ENCODE measurements at places on chromosomes 4 and X.

- DNase-seq: no peak
These were observed 39.7 kb downstream of the ENPEP start for GRCh38 chr4:110515676-110516075.

DNA sequence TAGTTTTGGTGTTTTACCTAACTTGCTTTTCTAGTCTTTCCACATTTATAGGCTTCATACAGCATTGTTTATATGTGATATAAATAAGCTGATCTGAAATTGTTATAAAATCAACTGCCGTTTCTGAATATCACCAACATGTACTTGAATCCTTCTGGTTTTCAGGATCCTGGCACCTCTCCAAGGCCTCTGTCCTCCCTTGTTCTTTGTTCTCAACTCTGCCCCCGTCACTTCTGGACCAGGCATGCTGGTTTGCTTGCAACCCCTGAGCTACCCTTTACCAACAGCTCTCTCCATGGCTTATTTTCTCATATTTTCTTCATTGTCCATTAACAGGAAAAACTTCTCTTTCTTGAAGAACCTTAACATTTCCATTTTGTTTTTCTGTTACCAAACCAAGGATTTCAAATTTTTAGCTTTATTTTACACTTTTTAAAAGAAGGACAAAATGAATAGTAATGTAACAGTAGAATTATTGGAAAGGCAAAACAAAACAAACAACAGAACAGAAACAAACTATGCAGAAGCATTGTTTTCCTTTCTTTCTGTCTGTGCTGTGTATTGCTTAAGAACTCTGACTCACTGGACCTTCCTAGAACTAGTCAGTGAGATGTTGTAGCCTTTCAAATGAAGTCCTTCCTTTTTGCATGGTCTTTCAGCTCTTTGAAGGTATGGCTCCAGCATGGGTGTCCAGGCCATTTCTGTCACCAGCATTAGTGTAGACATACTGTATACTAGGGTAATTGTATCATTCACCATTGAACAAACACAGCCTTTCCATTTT lies 44.8 kb downstream of the BANK1 start:
- no peak for DNase-seq

- DNase-seq: no peak
These were observed 71.3 kb downstream of the VEGFC start for GRCh38 chr4:176721459-176721858.

DNA sequence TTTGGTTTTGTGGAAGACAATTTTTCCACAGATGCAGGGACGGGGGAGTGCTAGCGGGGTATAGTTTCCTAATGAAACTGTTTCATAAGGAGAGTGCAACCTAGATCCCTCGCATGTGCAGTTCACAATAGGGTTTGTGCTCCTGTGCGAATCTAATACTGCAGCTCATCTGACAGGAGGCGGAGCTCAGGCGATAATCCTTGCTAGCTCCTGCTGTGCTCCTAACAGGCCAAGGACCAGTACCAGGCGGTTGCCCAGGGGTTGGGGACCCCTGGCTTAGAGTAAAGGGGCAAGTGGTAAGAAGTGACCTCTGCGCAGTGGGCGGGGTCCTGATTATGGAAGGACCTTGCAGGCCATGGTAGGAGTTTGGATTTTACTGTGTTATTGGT lies 3.8 kb downstream of the SCML1 start:
- DNase-seq: no peak

DNA sequence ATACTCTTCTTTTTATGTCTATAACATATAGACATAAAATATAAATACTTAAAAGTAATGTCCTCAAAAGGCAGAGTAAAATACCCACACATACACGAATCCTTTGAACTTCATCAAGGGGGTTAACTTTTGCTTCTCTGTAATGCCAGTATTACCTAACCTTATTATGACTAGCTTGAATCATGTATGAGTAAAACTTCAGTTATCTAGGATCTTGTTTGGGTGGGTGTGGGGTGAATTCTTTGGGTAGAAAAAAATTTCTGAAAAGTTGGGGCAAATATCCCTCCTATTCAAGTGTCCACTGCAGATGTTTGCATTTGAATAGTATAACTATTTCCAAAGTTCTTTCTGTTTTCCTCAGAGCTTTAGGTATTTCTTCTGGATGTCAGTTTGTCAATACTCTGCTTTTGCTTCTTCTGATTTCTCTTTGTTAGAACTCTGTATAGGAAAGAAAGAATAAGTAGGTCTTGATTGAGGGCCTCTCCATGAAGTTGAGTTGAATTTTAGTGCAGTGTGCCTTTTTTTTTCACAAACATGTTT lies 173.8 kb downstream of the ADGRL3 start:
- no peak for DNase-seq

GRCh38 chr4:57110640-57111511 lies 691 bp upstream of the IGFBP7 start:
- no peak for DNase-seq

- DNase-seq: no peak
These were observed 94.8 kb downstream of the GPRIN3 start for GRCh38 chr4:89212666-89213381.

DNA sequence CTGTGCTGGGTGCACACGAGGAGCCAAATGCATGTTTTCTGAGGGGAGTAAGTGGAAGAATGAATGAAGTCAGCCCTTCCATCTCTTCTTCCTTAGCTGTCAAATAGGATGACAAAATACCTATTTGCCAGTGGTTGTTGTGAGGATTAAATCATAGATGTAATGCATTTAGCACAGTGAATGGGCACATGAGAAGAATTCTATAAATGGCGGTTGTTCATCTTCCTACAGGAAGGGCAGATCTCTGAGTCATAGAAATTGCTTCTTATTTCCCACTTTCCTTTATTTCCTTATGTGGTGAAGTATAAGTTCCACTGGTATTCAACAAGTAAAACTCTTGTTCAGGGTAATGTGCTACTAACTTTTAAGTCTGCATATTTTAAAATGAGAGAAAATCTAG lies 83.1 kb downstream of the SORBS2 start:
- no peak for DNase-seq

DNA sequence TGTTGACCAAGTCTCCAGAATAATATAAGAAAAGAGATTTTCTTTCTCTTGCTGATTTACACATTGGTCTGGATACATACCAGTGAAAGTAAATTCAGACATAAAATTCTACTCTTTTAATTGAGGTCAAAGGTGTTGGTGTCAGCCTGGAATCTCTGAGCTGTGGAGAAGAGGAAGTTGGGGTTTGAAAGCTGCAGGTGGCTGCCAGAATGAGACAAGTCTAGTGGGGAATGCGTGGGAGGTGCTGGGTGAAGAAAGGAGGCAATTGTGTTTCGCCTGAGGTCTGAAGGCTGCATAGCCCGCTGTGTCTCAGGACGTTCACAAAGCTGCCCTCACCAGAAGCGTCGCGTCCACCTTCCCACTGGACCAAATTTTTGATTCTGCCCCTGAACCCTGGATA lies 31.2 kb downstream of the PHEX start:
- DNase-seq: no peak

GRCh38 chr4:180160195-180160983 lies 2082.8 kb upstream of the TENM3 start:
- no peak for DNase-seq

DNA sequence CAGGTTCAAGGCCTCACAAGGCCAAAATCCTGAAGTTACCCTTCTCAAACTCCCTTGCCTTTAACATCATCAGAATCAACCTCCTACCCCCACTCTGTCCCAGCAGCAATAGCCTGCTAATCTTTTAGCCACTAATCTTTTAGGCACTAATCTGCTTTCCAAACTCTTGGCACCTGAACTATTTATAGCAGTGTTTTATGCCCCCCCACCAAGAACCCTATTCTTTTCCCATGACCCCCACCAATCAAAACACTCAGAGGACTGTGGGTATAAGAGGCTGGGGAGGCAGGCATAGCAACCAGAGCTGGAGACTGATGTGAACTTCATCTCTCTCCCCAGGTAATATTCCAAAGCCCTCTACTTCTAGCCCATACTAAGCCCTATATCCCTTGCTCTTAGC lies at the start of gene ARR3:
TSS of gene ARR3 (plus strand) at position 301 of the 400 bp plus-strand sequence. CDS start 1,052 bp downstream, outside the sequence.
- DNase-seq: no peak

DNA sequence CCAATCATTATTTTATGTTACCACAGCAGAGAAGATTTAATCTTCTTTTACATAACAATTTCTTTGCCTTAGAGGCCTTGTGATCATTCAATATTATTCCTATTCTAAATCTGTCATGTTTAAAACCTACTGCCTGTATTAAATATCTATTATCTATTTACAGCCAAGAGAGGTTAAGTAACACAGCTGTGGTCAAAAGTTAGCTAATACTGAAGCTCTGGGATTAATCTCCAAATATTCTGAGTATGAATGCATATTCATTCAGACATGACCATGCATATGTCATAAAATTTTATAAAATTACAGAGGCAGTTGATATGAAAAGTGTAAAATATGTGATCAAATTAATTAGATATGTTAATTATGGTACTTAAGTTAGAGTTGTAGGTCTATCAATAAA lies 187.9 kb upstream of the MAB21L2 start:
- DNase-seq: no peak

GRCh38 chr4:41058426-41058825 lies 155.9 kb downstream of the APBB2 start:
- DNase-seq: no peak

DNA sequence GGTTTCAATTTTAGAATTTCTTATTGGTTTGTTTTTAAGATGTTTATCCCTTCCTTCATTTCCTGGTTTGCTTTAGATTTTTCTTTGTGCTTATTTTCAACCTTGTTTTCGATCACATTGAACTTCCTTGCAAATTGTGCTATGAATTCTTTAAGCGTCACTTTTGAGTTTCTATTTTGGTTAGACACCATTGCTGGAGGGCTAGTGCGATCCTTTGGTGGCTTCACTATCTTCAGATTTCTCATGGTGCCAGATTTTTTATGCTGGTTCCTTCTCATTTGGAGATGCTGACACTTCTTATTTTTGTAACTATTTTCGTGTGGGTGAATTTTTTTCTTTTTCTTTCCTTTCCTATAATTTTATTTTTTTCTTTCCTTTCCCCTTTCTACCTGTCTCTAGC lies 227.2 kb upstream of the HDX start:
- DNase-seq: no peak

DNA sequence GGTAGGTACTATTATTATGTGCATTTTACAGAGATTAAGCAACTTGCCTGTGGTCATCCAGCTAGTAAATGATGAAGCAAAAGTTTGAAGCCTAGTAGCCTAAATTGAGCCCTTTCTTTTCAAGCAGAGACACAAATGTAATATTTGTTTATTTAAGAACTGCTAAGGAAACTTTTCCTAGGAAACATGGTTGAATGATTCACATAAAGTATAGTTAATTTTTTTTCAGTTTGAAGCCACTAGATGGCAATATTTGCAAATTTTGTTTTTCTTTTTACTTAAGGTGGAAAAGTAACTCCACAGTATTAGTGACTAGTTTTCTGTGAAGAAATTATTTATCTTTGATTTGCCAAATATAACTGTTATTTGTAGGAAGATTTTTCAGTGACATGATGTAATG lies 52.8 kb upstream of the ANKRD17 start:
- DNase-seq: no peak

DNA sequence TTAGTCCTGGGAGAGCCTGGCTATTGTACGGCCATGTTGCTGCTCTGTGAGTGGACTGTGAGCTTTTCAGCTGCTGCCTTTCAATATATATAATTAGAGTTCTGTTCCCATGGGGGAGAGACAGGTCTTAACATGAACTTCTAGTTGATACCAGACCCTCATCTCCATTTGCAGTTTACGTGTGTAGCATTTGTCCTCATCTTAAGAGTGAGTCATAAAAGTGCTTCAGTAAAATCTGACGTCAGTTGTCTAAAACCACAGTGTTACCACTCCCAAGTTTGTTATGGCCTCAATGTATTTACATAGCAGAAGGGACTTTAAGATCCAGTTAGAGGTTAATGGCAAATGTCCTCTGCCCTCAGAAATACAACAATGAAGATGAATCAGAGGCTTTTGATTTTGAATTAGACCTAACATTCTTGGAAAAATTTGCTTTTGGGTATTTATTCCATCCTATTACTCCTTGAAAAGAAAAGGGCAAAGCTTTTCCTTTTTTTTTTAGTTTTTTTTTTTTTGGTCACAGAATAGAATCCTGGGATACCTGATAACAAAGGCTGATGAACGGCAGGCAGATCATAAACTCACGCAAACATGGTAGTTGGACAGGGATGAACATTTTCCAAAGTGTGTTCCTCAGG lies 38.6 kb downstream of the PHOX2B start:
- no peak for DNase-seq

DNA sequence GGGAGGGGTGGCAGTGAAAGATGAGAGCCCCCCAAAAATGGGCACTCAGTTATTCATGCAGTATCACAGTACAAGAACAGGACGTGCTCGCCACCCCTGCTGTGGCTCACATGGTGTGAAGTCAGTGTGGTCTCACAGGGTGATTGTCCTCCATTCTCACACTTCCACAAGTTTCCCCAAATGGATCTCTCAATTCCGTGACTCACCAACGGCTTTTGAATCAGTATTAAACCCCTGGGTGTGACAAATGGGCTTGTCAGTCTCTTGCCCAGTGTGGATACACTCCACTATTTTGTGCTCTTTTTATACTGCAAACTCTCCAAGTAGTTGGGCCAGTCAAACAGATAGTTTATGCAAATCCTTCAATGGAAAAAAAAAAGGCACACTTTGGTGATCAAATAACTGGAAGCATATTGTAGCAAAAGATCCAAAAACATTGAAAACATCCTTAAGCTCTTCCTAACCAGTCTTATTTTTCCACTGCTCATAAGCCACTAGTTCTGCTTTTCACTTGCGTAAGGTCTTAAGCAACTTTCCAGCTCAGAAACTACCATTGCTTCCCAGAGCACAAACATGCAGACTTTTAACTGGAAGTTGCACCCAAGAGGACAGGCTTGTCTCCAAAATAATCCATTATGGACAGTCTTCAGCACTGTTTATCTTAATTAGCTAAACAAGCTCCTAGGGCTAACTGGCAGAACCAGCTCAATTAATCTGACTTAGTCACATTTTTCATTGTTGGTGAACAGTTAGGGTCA lies 365.7 kb downstream of the PPP3CA start:
- DNase-seq: no peak

DNA sequence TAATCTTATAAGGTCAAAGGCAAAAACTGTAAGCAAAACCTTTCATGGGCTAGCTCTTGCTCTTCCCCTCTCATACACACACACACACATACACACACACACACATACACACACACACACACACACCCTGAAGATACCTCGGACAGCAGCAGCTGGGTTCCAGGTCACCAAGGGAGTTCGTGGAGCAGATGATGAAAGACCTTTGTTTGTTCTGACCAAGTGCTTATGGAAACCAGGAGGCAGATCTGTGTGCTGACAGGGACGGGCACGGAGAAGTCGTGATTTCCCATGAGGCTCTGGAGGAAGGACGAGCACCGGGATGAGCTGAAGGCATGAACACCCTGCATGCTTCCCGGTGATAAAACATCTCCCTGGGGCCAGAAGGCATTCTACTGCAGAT lies 35.4 kb upstream of the CRMP1 start:
- DNase-seq: no peak

DNA sequence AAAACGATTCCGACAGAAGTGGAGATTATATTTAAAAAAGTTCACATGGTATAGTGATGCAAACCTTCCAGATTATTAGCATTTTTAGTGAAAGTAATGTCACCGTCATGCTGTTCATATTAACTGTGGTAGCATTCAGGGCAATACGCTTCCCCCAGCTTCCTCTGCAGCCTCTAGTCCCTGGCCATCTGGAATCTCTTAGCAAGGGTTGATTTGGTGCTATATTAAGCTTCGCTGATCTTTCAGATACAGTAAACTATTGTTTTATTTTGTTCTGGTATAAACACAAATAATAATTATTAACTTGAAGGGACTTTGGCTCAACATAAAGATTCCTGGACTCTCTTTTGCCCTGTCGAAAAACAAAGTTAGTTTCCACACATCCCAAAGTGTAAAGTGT lies 1080.5 kb upstream of the TENM3 start:
- no peak for DNase-seq

GRCh38 chrX:31057291-31057690 lies 14.6 kb downstream of the FTHL17 start:
- DNase-seq: no peak

All from progenitor cell of endocrine pancreas (in vitro differentiated cells).